Right lobe of liver (tissue), 6 donors: ENCODE measurements at places on chromosomes 1 and 21. TPM values are rescaled to one million over a fixed set of nuclear protein-coding genes. Genes with fewer than 3 reads are reported as not detected.
A peak's percentile ranks its signal among the peaks of the same experiment; 100 is the strongest.

FCN3 gene
- total RNA-seq: 90.6 TPM

PGLYRP3 gene
- not detected for total RNA-seq

HTR6 gene
- not detected for total RNA-seq

S100A8 gene
- 19.5 TPM for total RNA-seq

NBPF10 gene
- 1.8 TPM for total RNA-seq

CNTN2 gene
- total RNA-seq: not detected

KCNN3 gene
- 0.64 TPM for total RNA-seq

GRCh38 chr21:45507523-45507875, 34.7 kb downstream of the SLC19A1 start:
- no peak overlapping the region for H3K4me3 ChIP-seq
- no peaks in the 10 kb centered on the region for H3K4me1 ChIP-seq
- H3K27me3 ChIP-seq: no peaks in the 10 kb centered on the region
- no peak overlapping the region for H3K27ac ChIP-seq
- no peaks in the 10 kb centered on the region for H3K36me3 ChIP-seq

DNA sequence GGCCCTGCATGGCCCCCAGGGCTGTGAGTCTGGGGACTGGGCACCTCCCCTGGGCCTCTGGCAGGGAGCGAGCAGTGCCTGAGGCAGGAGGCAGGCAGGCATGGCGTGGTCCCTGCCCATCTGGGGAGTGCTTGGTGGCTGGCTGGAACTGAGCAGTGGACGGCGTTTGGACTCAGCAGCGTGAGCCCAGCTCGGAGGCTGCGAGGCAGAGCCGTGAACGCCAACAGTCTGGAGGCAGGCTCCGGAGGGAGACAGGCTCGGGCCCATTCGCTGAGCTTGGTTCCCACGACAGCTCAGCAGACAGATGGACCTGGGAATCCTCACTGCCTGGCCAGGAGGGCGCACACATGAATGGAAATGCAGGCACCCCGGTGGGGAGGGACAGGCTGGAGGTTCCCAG, 160.7 kb upstream of the POU3F1 start:
- H3K27ac ChIP-seq: no peak overlapping the region
- no peaks in the 10 kb centered on the region for H3K4me1 ChIP-seq
- H3K4me3 ChIP-seq: no peak overlapping the region
- no peaks in the 10 kb centered on the region for H3K27me3 ChIP-seq
- H3K36me3 ChIP-seq: no peaks in the 10 kb centered on the region

DNA sequence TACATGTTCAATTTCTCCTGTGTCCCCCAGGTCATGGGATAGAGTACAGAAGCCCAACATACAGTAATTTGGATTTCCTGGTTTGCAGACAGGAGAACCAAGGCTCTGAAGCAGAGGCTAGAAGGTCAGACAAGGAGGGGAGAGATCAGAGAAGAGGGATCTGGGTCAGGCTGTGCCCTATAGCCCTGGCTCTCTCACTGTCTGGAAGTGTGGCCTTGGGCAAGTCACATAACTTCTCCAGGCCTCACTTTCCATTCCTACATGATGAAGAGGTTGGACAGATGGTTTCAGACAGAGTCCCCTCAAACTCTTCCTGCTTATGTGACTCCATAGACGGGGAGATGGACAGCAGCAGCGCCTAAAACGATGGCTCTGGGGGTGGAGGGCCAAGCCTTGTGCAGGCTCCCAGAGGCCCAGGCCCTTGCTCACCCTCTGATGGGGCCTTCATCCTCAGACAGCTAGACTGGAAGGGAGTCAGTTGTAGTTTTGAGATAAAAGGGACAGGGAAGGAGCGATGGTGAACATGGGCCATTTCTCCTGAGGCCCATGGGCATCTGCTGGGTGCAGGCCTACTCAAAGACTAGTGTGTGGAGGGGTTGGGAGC, 2.9 kb downstream of the TRIM62 start:
- no peaks in the 10 kb centered on the region for H3K36me3 ChIP-seq
- H3K4me3 ChIP-seq: no peak overlapping the region
- no peaks in the 10 kb centered on the region for H3K4me1 ChIP-seq
- no peak overlapping the region for H3K27ac ChIP-seq
- no peaks in the 10 kb centered on the region for H3K27me3 ChIP-seq

DNA sequence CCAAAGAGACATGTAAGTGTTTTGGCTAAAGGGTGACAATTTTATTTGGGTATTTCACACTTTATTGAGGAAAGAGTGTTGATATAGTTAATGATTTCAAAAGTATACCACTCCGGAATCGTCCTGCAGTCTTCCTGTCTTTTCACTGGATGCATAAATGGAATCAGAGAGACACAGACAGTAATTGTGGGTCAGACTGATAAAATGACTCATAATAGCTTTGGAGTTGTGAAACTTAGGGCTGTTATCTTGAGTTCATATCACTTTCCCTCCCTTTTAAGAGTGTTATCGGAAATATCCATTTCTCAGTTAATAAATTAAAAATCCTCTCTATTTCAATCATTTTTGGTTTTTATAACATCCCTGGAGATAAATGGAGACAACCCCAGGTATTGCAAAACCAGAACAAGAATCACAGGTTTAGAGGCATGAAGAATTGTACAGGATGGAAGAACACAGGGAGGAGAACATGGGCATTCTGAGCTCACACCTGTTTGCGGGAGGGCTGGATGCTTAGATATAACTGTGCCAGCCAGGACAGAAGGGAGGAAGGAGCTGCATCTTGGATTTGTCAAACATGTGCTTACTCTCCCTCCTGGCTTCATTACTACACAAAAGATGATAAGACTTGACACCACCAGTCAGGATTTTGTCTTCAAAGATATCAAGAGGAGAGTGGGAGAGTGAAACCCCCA, 185.4 kb downstream of the LMO4 start:
- no peaks in the 10 kb centered on the region for H3K4me1 ChIP-seq
- H3K27me3 ChIP-seq: no peaks in the 10 kb centered on the region
- H3K36me3 ChIP-seq: no peaks in the 10 kb centered on the region
- no peak for DNase-seq

- H3K36me3 ChIP-seq: no peaks in the 10 kb centered on the region
- no peak overlapping the region for H3K4me3 ChIP-seq
- H3K27ac ChIP-seq: no peak overlapping the region
- no peaks in the 10 kb centered on the region for H3K27me3 ChIP-seq
- no peaks in the 10 kb centered on the region for H3K4me1 ChIP-seq
- DNase-seq: no peak
These were observed 812.7 kb upstream of the ADAMTS5 start for GRCh38 chr21:27779606-27780005.

DNA sequence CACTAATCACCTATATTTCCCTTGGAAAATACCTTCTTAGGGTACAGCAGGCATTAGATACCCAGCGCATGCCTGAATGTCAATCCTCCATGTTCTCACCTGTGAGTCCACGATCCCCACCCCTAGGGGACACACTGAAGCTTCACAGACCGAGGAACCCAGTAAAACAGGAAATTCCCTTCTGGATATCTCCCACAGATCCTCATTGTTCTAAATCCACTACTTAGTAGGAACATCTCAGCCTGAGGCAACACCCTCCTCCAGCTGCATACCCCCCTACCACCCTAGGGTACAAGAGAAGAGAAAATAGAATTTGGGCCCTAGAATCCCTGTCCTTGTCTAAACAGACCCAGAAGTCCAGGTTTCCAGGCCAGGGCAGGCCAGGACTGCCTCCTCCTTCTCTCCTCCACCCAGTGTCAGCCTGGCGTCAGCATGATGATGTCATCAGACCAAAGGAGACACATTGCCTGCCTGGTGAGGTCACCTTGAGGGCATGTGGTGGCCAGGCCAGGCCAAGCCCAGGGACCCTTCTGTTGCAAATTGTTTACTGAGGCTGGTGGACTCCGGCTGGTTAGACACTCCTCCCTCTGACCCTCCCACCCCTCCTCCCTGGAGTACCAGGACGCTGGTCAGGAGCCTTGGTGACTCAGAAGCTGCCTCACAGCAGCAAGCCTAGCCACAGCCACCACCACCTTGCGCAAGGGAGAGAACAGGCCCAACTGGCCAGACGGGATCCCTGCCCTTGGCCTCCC, 6.2 kb downstream of the NECTIN4 start:
- no peaks in the 10 kb centered on the region for H3K36me3 ChIP-seq
- no peak overlapping the region for H3K27ac ChIP-seq

- H3K4me3 ChIP-seq: peak overlapping the region; percentile 88
- no peak for DNase-seq
- H3K27ac ChIP-seq: peak overlapping the region; percentile 85
- no peaks in the 10 kb centered on the region for H3K27me3 ChIP-seq
- H3K4me1 ChIP-seq: no peaks in the 10 kb centered on the region
These were observed 371 bp downstream of the ZMPSTE24 start for GRCh38 chr1:40258445-40258769.

GRCh38 chr21:21290751-21291150, 292.5 kb downstream of the NCAM2 start:
- DNase-seq: no peak
- no peak overlapping the region for H3K4me3 ChIP-seq
- H3K36me3 ChIP-seq: no peaks in the 10 kb centered on the region
- no peaks in the 10 kb centered on the region for H3K4me1 ChIP-seq
- H3K27ac ChIP-seq: no peak overlapping the region
- H3K27me3 ChIP-seq: no peaks in the 10 kb centered on the region

DNA sequence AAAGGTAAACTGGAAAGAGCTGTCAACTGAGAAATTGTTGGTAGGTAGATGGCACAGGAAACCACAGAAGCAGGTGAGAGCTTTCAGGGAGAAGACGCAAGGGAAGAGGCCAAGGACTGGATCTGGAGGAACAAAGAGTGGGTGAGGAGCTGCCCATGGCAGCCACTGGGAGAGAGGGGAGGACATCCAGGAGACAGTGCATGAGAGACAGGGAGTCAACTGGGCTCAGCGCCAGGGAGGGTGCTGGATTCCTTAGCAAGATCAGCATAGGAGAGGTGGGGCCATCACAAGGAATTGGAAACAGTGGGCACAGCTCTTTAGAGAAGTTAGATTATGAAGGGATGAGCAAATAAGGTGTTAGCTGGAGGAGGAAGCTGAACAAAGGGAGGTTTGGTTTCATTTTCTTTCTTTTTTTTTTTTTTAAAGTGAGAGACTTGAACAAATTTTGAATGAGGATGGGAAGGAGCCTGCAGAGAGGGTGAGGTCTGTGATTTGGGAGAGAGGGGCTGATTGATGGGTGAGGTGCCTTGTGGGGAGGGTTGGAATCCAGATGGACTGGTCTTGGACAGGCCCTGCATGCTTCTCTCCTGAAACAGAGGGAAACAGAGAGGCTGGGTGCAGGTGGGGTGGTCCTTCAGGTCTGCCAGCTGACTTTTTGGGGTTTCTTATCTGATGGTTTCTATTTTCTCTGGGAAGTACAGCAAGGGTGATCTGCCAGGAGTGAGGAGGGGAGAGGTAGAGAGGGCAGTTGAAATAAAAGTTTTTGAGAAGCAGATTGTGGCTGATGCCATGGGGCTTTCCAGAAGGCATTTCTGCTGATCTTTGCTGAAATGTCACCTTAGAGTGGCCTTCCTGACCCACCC, 5.4 kb downstream of the CYP4B1 start:
- DNase-seq: no peak
- H3K4me3 ChIP-seq: no peak overlapping the region
- H3K27ac ChIP-seq: no peak overlapping the region
- H3K27me3 ChIP-seq: no peaks in the 10 kb centered on the region

- H3K4me1 ChIP-seq: peaks cover 11% of the 10 kb centered on the region
- no peak overlapping the region for H3K4me3 ChIP-seq
- no peaks in the 10 kb centered on the region for H3K27me3 ChIP-seq
- no peaks in the 10 kb centered on the region for H3K36me3 ChIP-seq
- no peak overlapping the region for H3K27ac ChIP-seq
These were observed 3.5 kb downstream of the PIK3CD start for GRCh38 chr1:9654834-9655723.

GRCh38 chr21:40454057-40454456, 392.9 kb downstream of the DSCAM start:
- H3K27ac ChIP-seq: no peak overlapping the region
- H3K36me3 ChIP-seq: no peaks in the 10 kb centered on the region
- H3K27me3 ChIP-seq: peaks cover 1% of the 10 kb centered on the region
- no peaks in the 10 kb centered on the region for H3K4me1 ChIP-seq
- H3K4me3 ChIP-seq: no peak overlapping the region
- DNase-seq: no peak

DNA sequence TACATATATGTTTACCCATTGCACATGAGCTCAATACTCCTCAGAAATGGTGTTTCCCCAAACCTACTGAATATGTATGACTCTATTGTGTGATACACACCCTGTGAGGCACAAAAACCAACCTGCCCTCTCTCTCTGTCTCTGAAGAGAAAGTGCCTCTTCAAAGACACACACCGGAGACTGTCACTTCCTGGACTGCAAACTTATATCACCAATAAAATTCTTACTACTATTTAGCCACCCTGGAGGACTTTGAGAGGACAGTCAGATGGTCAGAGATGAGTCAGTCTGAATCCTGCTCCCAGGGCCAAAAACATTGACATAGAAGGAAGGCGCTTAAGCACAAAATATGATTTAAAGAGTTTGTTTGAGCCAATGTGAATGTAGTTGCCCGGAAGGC, 110.4 kb downstream of the PPIAL4G start:
- no peaks in the 10 kb centered on the region for H3K36me3 ChIP-seq
- no peak for DNase-seq
- no peaks in the 10 kb centered on the region for H3K4me1 ChIP-seq
- H3K27ac ChIP-seq: no peak overlapping the region

DNA sequence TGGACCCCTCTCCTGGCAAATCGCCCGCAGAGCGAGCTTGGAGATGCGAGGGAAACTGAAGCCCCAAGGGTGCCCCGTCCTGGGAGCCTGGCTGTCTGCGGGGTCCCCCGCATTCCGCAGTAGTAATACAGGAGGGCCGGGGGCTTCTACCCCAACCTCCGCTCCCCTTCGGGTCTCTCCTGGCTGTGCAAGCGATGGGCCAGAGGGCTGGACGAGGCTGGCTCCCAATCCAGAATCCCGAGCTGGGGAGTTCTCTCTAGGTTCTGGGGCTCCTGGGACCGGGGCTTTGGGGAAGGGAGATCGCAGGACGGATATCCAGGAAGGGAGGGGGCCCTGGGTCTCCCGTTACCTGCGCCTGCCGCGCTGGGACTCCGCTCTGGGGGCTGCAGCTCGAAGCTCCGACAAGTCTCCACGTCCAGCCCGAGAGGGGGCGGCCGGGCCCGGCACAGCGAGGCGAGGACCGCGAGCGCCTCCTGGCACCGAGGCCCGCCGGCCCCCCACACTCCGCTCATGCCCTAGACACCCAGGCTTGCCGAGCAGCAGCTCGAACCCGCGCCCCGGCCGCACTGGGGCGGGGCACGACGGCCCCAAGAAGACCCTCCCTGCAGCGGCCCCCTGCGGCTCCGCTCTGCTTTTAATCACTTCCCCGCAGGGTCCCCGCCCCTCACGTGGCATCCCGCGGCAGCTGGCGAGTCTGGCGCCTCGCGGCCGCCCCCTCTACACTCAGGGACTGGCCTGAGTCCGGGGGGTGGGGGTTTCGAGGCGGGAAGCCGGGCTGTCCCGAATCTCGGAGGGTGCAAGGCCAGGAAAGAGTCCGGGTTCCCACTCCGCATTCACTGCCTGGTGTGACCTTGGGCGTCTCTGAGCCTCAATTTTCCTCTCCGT, at the start of gene SYT6:
TSS of gene SYT6 (minus strand) at position 609 of the 885 bp plus-strand sequence. CDS start at position 512, 97 bp downstream.
- peak within 1 kb of the TSS; percentile 36 for H3K4me3 ChIP-seq
- H3K36me3 ChIP-seq: no peaks in the 10 kb centered on the region
- peaks cover 36% of the 10 kb centered on the region for H3K27me3 ChIP-seq
- H3K4me1 ChIP-seq: peaks cover 11% of the 10 kb centered on the region
- H3K27ac ChIP-seq: no peak within 1 kb of the TSS
- no peak for DNase-seq

GRCh38 chr1:91572044-91572443, 71.4 kb downstream of the CDC7 start:
- H3K27ac ChIP-seq: no peak overlapping the region
- H3K27me3 ChIP-seq: no peaks in the 10 kb centered on the region
- no peak overlapping the region for H3K4me3 ChIP-seq
- DNase-seq: no peak
